IgD-negative memory B cell (primary cell): ENCODE measurements at places on chromosomes 13 and 19. TPM values are rescaled to one million over a fixed set of nuclear protein-coding genes. Genes with fewer than 3 reads are reported as not detected.

Gene ERICH4
- not detected for polyA plus RNA-seq

Gene LACC1
- polyA plus RNA-seq: 2.0 TPM

Gene TPRX1
- not detected for polyA plus RNA-seq

Gene ADM5
- 0.65 TPM for polyA plus RNA-seq

Gene ATP8B3
- polyA plus RNA-seq: 1.2 TPM

Gene ZNF557
- 8.5 TPM for polyA plus RNA-seq

Gene VSTM2B
- not detected for polyA plus RNA-seq

Gene ERCC5
- 42.4 TPM for polyA plus RNA-seq

Gene IGLON5
- not detected for polyA plus RNA-seq

Gene ZNF558
- 7.9 TPM for polyA plus RNA-seq

Gene SPRY2
- not detected for polyA plus RNA-seq

Gene ERFL
- not detected for polyA plus RNA-seq

Gene WDR88
- polyA plus RNA-seq: 0.13 TPM

Gene TEX101
- not detected for polyA plus RNA-seq

Gene NLRP9
- not detected for polyA plus RNA-seq

Gene PEX11G
- 2.8 TPM for polyA plus RNA-seq

Gene STOML3
- not detected for polyA plus RNA-seq

Gene GAS6
- polyA plus RNA-seq: 0.60 TPM

Gene ZNF154
- 5.0 TPM for polyA plus RNA-seq

Gene CEACAM21
- polyA plus RNA-seq: 30.8 TPM

Gene KLK5
- not detected for polyA plus RNA-seq

Gene EPSTI1
- polyA plus RNA-seq: 30.1 TPM

Gene RXFP2
- not detected for polyA plus RNA-seq
